CD4-positive, alpha-beta T cell treated with Interferon gamma for 1 hour (primary cell): ENCODE measurements at places on chromosomes 1 and 21.

GRCh38 chr1:161185732-161186311, 8.5 kb upstream of the B4GALT3 start:
- DNase-seq: peak; percentile 43

DNA sequence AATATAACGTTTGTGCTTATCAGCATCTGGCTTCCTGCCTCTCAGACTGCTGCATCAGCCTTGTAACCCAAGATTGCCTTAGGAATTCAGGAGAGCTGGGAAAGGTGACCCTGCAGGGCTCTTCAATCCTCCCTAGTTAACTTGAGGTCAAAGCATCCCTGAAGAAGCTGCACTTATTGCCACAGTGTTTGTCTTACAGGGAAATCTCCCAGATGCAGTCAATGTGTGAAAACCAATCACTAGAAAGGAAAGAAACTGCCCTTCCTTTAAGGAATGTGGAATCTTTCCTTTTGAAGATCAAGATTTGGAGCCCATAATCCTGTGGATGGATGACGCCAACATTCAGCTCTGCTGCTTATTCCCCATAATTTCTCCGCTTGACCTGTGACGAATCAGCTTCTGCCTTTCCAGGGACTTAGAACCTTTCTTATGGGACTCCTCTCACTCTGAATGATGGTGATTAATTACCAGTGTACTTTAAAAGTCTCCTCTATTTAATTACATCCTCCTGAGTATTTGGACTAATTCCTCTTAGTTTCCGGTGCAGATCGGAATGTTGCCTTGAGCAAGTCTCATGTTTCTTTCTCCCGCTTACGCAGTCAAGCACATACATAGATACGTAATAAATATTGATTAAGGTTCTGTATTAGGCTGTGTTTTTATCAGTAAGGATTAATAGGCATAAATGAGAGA, 14.4 kb downstream of the ADAMTS5 start:
- no peak for DNase-seq

GRCh38 chr1:239718997-239719628, 332.7 kb downstream of the CHRM3 start:
- DNase-seq: no peak

DNA sequence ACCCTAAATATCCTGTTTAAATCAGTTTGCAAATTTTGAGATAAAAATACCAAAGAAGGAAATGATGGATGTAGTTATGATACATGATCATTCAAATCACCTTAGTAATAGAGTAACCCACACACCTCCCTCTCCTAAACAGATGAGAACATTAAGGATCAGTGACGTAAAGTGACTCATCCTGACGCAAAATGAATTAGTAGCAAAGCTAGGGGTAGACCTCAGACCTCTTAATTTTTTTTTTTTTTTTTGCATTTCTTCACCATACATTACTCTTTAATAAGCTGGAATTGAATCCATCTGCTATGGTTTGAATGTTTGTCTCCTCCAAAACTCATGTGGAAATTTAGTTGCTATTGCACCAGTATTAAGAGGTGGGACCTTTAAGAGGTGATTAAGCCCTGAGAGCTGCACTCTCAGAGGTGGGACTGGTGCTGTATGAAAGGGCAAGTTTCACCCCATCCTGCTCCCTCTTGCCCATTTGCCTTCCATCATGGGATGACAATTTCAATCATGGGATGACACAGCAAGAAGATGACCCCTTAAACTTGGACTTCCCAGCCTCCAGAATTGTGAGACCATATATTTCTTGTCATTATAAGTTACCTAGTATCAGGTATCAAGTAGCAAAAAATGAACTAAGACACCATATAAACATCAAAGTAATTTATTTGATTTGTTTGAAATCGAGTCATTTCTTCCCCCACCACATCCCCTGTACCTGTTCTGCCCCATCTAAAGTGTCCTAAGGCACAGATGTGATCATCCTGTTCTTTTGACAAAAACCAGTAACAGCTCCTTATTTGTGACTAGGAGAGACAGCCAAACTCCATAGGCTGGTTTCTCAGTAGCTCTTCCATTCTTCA, 114.6 kb upstream of the DUSP10 start:
- DNase-seq: no peak

GRCh38 chr1:38064197-38064903, 17.8 kb upstream of the POU3F1 start:
- DNase-seq: no peak

DNA sequence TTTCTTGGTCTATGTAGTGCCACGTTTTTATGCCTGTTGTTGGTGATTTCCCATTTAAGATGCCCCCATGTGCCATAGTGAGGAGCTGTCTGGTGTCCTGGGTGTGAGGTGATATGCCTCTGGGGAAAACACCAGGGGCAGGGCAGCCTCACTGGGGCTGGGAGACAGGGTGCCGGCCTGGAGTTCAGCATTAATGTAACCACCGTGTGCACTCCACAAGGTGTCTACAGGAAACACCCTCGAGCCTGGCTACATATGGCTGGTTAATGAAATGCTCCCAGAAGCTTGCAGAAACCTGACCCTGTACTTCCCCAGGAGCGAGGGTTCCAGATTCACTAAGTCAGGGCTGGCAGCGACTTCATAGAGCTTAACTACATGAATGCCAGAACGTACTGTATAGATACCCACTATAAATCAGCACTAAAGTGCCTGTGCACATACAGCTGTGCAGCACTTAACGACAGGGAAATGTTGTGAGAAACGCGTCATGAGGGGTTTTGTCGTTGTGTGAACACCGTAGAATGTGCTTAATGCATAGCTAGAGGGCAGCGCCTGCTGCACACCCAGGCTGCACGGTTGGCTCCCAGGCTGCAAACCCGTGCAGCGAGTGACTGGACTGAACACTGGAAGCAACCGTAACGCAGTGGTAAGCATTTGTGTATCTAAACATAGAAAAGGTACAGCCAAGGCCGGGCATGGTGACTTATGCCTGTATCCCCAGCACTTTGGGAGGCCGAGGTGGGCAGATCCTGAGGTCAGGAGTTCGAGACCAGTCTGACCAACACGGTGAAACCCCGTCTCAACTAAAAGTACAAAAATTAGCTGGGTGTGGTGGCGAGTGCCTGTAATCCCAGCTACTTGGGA, 10.4 kb downstream of the TFF2 start:
- no peak for DNase-seq

- DNase-seq: no peak
Measured at GRCh38 chr1:175168782-175169181, 23.8 kb downstream of the KIAA0040 start.

- DNase-seq: no peak
Measured at GRCh38 chr1:38918568-38918967, 23.1 kb downstream of the RHBDL2 start.

DNA sequence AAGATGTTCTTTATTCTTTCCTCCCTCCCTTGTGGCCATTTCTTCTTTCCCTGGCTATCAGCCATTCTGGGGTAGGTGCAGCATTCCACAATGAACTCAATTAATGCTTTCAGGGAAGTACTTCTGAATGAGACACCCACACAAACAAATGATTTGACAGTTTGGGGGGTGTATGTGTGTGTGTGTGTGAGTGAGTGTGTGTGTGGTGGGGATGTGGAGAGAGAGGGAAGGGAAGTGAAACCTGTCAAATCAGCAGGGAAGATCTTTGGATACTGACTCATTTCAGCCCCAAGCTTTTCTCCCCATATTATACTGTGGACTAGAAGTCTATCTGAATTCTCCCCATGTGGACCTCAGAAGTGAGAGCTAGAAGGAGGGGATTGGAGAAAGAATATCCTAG, 154.9 kb upstream of the CD34 start:
- DNase-seq: peak; percentile 23

DNA sequence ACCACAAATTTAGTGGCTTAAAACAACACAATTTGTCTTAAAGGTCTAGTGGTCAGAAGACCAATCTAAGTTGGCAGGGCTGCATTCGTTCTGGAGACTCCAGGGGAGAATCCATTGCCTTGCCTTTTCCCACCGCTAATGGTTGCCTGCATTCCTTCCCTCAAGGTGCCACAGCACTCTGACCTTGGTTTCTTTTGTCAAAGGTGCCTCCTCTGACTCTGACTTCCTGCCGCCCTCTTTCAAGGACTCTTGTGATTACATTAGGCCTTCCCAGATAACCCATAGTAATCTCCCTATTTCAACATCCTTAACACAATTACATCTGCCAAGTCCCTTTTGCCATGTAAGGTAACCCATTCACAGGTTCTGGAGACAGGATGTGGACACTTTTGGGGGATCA, 145.3 kb downstream of the S1PR1 start:
- no peak for DNase-seq

GRCh38 chr1:211326528-211327345, at the start of gene TRAF5:
TSS of gene TRAF5 (plus strand) at chr1:211326833. CDS start at chr1:211353240, 26,407 bp downstream.
- DNase-seq: peak; percentile 29

DNA sequence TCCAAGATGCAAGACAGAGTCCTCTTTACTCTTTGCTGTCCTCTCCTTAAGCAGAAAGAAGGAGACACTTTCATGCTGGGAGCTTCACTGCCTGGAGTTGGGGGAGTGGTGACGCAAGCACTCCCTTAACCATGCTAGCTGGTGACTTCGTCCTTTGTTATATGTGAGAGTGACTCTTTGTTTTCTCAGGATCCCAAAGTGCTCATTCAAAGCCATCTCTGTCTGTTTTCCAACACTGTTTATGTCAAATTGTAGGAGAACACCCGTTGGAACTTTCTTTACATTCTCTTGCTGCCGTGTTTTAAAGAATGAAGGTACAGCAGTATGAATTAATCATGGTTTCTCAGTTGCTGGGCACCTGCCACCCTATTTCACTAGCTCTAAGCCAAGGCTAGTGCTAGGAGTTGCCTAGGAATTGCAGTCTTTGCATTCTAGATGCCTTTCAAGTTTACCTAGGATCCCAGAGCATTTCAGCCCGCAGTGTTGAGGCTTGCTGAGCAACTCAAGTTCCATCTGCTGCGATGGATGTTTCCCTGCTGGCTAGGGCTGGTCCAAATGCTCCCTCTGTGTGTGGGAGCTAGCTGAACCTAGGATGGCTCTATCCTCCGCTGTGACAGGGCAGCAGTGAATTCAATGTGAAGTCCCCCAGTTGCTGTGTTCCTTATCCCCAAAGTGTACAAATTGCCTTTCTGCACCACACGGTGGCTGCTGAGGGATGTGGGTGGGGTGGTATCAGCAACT, 82.6 kb upstream of the GPR52 start:
- DNase-seq: no peak

DNA sequence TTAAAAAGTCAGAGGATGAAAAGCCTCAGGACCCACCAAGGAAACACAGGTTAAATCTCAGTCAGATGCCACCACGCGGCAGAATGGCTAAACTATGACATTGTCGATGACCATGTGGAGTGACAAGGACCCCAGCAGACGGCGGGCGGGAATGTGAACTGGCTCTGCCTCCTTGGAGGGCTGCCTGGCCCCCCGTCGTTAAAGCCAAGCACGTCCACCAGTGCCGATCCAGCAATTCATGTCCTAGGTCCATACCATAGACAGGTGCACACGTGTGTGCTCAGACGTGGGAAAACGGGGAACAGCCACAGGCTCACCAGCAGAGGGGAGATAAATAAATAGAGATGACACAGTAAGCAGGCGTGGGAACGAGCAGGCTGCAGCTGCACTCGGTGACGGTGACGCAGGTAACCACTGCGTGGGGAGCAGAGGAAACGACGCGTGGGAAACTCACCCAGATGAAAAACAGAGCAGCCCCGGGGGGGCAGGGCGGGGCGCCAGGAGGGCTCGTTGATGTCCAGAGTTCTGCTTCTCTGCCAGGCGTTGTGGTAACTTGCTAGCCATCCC, 28.3 kb upstream of the PCBP3 start:
- DNase-seq: peak; percentile 92

DNA sequence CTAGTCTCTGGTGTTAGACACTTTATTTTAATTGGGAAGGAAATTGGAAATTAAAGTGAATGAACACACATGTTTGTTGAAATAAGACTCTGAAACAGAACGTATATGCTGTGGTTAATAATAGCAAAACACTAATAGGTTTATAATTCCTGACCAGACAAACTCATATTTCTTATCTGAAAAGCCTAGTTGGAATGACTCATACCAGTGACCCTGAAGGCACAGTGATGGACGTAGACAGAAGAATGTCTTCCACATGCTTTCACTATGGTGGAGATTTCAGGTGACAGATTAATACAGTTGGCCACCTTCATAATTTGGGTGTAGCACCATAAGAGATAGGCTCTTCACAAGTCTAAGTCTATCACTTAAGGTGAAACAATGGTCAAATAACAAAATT, 83.0 kb upstream of the COL11A1 start:
- DNase-seq: no peak

DNA sequence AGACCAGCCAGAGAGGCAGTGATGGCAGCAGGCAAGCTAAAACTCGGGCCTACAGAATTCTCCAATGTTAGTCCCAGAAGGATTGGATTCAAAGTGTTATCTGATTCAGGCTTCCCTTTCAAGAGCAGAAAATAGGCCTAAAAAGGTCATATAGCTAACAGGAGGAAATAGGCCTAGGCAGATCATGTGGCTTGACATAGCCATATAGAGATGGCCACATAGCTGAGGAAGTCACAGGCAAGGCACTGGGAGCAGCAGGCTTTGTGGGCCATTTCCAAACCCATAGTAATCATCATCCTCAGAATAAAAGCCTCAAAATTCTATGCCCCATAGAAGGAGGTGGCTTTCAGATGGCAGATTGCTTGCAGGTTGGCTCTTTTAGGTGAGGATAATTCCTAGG, 29.0 kb upstream of the LMO4 start:
- no peak for DNase-seq

- peak; percentile 36 for DNase-seq
Measured at GRCh38 chr1:154325583-154326545, 539 bp downstream of the ATP8B2 start.
